NCI-H1092 (cell line): ENCODE measurements at places on chromosomes 2 and 18.

DNA sequence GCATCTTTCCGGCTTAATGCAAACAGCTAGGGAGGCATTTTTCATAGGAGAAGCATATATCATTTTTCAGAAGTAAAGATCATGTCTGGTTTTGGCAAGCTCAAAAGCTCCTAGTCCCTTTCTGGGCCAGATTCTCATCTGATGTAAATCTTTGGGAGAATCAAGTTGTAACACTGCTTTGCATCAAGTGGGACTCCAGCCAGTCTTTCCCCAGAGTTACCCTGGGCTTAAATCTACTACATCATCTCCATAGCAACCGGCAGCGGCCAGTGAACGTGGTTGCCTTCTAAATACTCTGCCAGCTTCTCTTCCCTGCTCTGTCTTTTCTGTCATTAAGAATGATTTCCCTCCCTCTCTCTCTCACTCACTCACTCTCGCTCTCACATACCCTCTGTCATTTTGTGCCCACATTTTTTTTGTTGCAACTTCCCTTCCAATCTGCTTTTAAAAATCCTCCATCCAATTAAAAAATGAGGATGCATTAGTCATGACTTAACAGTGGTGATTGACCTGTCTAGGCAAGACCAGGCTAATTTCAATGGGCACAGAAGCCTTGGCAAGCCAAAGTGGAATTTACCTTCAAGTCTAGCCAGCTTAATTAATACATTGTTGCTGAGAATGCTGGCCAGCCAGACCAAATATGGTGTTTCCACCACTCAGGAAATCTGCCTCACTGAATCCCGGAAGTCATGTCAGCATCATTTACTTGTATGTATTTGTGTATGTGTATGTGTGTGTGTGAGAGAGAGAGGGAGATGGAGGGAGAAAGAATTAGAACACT, 93.0 kb downstream of the NRP2 start:
- peak; percentile 23 for DNase-seq

DNA sequence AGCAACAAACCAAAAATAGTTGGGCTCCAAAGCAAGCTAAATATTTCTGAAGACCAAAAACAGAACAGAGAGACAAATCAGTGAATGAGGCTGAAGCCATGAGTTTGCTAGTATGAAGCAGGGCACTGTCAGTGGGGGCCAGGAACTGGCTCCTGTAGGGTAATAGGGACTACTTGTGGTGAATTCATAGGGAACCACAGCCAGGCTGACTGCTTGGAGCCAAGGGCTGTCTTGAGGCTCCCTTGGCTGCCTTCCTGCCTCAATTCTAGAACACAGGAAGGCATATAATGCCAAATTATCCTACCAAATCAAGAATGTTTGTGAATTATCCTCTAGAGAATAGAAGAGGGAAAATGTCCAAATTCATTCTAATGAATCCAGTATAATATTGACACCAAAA, 406.0 kb downstream of the CCDC85A start:
- DNase-seq, result no peak

DNA sequence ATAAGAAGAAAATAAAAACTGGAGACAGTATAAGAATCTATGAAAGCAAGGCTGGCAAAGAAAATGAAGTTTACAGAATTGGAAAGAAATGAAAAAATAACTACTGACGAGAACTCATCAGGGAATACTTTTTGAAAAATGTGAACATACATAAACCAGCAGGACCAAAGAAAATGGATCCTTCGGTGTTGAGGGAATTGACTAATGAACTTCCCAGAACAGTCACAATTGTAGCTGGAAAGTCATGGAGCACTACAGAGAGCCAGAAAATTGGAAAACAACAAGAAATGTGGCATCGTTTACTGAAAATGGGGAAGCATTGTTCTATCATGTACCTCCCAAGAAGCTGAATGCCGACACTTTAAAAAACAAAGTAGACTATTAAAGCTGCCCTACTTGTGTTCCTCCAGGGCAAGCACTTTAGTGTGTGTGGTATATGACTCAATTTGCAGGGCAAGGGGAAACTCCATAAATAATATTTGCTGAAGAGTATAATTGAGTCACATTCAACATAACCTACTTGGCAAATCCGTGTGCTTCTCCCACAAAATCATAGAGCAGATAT, 1221.6 kb upstream of the NRXN1 start:
- DNase-seq, result no peak

DNA sequence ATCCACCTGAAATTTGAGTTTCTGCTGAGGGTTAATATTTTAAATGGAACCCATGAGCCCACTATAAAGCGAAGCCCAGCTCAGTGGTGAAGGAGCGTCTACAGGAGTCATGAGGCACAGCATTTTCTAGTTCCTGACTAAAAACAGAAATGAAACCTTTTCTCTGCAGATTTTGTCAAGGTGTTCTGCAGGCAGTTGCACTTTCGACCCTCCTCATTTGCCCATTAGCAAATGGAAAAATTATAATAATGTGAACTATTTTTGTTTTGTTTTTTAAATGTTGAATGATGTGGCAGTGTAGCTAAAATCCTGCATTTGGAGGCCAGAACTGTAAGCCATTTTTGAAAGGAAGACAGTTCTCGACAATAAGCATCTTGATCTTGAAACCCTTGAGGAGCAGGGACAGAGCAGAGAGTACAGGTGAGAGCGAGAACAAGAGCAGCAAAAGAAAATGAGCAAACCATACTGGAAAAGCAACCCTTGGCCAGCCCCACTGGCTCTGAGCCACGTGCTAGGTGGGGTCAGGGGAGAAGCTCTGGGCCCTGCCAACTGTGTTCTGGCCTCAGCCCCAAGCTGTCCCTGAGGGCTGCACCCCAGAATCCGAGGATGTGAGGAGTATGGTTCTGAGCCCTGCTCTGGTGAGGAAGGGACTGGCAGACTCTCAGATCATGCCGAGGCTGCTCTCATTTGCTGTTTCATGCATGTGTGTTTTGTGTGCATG, 26.4 kb upstream of the COPS8 start:
- DNase-seq, result no peak

DNA sequence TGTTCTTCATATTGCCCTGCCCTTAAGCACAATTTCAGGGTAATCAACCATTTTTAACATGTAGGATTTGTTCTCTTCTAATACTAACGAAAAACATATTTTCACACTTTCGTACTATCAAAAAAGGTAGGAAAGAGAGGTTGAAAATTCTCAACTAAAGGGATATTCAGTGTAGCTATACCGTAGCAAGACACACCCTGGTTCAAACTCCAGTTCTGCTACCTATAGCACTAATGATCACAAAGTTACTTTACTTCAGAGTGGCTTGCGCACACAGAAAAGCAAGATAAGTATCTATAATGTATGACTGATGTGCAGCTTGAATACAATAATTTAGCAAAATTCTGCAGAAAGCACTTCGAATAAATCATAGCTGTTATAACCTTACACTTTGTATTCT, 125.8 kb upstream of the CD226 start:
- no peak for DNase-seq

- DNase-seq, result no peak
These were observed 613.5 kb downstream of the LRP1B start for GRCh38 chr2:141517180-141517851.

- DNase-seq, result no peak
These were observed 33.5 kb downstream of the RHBDD1 start for GRCh38 chr2:226869371-226869770.

GRCh38 chr2:190440113-190440512, 32.0 kb downstream of the MFSD6 start:
- DNase-seq, result no peak

GRCh38 chr2:227163998-227164762, at the start of the genes COL4A3 and COL4A4:
Gene COL4A3 (plus strand): TSS chr2:227164624. CDS start chr2:227164727, 103 bp downstream.
Gene COL4A4 (minus strand): TSS chr2:227164205. CDS start chr2:227147483, 16,722 bp downstream.
- DNase-seq, result no peak

- peak; percentile 1 for DNase-seq
These were observed 260.5 kb downstream of the CCDC85A start for GRCh38 chr2:56444339-56444738.

- DNase-seq, result no peak
These were observed 21.0 kb upstream of the L3MBTL4 start for GRCh38 chr18:6435731-6436130.

GRCh38 chr2:98039085-98039756, 43.5 kb upstream of the TMEM131 start:
- no peak for DNase-seq

DNA sequence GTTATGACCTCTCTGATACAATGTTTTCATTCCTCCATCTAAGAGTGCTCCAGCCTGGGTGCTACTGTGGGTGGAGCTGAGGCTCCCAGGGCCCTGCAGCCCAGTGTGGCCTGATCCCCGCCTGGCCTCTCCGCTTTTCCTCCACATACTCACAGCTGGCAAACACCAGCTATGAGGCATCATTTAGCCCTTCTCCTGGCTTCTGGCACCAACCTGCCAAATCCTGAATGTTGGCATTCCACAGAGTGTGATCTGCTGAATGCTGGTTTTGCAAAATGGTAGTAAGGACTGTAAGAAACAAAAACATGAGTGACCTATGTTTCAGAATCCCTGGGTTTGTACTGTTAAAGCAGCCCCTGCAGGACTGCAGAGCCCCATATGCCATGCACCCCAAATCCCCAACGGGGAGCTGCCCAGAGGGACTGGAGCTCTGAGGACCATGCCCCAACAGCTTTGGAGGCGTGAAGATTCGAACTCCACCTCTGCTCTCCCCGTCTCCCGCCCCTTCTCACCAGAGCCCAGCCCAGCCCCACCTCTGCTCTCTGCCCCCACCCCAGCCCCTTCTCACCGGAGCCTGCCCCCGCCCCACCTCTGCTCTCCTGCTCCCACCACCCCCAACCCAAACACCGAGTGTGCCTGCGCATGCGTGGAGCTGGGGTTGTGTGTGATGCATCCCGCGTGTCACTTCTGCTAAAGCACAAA, 4.2 kb downstream of the SLC66A2 start:
- no peak for DNase-seq

DNA sequence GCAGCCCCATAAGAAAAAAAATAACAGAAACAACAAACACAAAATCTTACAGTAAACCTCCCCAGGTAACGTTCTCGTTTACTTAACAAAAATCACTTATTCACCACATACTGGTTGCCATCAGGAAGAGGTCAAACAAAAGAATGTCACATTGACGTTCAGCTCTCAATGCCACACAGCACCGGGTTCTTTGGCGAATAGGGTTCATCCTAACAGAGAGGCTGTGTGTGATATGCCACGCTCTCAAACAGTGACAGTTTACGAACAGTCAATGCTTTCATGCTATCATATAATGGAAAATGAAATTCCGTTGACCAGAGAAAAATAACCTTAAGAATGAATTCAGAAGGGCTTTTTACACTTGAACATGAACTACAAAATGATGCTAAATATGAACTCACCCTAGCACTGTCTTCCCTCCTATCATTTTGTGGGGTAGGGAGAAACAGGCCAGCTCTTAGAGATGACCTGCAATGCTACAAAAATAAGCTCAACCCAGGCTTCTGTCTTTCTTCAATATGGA, 2.0 kb downstream of the TMEM163 start:
- DNase-seq, result no peak

- DNase-seq, result no peak
These were observed 11.5 kb upstream of the RNU4ATAC start for GRCh38 chr2:121519153-121519552.

DNA sequence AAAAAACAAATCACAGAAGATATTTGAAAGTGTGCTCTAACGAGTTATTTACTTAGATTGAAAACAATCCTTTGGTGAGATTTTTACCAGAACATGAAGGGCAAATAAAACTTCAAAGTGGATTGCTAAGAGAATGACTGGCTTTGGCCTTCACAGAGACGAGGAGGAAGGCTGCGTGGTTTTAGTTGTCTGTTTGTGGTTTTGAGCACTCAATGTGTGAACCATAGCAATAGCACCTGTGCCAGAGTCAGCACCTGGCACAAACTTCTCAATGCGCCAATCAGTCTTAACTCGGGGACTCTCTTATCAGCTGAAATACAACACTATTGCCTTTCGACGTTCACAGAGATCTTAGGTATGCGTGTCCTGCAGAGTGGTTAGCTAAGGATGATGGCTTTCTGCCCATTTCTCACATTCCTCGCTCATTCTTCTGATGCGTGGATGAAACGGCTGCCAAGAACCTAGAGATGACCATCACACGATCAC, 70.0 kb downstream of the MBP start:
- DNase-seq, result no peak

- DNase-seq, result no peak
These were observed 150.6 kb upstream of the EPC2 start for GRCh38 chr2:148493822-148494563.

GRCh38 chr2:68231061-68231372, 21.3 kb downstream of the PPP3R1 start:
- DNase-seq, result no peak

- DNase-seq, result no peak
These were observed 3.1 kb downstream of the RPRD1A start for GRCh38 chr18:36064027-36064808.

DNA sequence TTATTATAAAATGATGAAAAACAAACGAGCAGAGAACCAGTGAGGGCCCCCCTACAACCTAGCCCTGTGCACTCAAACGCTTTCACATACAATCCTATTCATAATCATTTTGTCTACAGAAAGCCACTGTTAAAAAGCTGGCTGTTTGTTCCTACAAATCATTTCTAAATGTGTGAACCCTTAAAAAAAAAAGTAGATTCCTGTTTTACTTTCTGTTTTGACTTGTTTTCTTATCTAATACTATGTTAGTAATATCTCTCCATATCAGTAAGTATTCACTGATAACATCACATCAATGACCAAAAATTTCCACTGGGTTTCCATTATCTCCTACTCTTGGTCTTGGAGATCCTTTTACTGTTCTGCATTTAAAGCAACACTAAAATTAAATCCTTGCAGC, 128.8 kb upstream of the TTC39C start:
- no peak for DNase-seq

DNA sequence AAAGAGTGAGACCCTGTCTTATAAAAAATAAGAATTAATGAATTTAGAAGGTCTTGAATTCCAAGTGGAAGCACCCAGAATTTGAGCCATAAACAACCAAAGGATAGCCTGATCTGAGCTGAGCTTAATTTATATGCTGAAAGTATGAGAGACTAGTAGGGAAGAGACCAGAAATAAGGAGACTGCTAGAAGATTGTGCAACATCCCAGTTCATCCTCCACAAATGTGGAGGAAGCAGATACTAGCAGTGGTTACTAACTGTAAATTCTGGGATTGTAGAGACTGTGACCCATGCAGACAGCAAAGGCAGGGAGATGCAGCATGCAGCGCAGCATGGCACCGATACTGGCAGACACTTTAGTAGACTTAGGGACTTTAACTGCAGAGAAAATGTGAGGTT, 1.5 kb upstream of the SULT1C2 start:
- DNase-seq, result no peak
